ENCODE measurements at places on chromosomes 2 and 18.

DNA sequence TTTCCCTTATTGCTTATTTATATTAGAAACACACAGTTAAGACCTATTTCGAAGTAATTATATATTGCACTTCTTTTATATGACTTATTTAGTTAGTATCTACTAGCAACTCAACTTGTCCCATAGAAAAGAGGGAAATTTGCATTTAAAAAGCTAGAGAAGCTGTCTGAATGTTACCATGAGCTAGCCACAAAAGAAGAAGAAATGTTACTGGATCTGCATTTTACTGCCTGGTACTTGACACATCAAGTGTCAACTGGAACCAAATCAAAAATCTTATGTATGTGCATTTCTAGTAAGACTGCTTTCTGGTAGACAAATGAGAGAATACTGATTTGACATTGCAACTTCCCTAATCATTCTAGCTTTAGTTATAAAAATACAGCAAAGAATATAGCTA, 424.6 kb upstream of the VRK2 start:
- no peak for ATAC-seq

DNA sequence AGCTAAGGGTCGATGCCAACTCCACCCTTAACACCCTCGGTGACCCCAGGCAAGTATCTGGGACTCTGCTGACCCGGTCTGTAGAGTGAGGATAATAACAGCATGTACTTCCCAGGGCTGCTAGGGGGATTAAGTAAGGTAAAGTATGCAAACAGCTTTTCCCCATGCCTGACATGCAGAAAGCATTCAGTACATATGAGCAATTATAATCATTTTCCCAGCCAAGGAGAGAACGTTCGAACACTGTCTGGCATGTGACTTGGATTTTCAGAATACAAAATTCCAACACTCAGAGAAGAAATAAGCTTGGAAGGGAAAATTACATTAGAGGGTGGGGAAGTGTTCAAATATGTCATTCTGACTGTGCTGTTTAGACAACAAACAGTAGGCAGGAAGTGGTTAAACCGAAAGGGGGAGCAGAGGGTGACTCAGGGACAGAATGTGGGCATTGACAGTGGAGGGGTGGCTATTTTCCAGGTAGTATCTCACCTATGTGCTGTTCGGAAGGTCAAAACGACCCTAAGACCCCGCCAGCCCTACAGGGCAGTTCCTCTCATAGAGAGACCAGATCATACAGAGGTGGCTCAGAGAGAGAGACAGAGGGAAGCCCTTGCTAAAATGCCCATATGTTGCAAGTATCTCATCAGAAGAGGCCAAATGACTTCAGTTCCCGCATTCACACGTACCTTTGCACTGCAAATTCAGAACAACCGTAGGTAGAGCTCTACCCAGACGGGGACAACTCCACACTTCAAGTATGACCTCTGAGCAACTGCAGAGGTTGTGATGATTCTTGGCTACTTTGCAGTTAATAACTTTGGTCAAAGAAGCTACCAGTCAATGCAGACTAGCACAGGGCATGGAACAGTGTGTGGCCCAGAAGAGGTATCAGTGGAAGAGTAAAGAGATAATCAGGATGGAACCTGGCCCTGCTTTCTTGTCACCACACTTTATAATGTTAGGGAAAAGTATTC, 14.8 kb downstream of the ASPRV1 start:
- peak; percentile 90 for ATAC-seq

- ATAC-seq, result no peak
These were observed 238.8 kb downstream of the ZNF407 start for GRCh38 chr18:74836296-74837139.

- no peak for ATAC-seq
These were observed 9.3 kb upstream of the LRRC30 start for GRCh38 chr18:7221424-7222155.

DNA sequence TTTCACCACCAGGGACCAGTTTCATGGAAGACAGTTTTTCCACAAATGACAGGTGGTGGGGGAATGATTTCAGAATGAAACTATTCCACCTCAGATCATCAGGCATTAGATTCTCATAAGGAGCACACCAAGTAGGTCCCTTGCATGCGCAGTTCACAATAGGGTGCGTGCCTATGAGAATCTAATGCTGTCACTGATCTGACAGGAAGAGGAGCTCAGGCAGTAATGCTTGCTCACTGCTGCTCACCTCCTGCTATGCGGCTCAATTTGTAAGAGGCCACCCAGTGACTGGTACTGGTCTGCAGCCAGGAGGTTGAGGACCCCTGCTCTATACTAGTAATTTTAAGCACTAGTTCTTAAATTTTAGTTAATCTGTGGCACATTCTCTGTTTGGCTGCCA, 107.8 kb downstream of the IKZF2 start:
- peak; percentile 17 for ATAC-seq

GRCh38 chr2:240449764-240450531, 14.5 kb downstream of the GPC1 start:
- no peak for ATAC-seq

DNA sequence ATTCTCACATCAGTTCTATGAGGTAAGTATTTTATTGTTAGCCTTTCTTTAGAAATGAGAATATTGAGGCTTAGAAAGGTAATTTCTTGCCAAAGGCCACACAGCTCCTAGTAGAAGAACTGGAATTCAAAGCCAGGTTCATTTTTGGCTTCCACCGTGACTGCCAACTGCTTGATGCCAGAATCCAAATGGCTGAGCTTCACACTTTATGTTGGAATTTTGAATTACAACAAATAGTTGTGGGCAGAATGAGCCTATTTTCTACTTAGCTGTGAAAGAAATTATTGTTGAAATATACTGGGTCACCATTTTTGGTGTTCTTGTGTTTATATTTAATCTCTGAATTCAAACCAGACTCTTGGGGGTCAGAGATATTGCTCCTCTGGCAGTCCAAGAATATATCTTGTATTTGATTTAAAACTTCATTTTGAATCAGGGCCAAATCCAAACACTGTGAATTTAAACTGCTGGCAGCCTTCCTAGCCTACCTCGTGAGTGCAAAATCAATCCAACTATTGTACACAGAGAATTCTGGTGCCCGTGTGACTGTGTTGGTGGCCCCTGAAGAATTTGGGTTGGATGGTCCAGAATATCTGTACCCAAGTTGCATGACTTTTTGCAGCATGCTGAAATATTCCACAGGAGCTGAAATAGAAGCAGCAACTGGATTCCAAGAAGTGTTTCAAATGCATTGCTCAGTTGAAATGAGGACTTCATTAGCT, 35.6 kb upstream of the LPIN1 start:
- no peak for ATAC-seq

- ATAC-seq, result no peak
These were observed 995.6 kb upstream of the FANCL start for GRCh38 chr2:59236723-59237122.

DNA sequence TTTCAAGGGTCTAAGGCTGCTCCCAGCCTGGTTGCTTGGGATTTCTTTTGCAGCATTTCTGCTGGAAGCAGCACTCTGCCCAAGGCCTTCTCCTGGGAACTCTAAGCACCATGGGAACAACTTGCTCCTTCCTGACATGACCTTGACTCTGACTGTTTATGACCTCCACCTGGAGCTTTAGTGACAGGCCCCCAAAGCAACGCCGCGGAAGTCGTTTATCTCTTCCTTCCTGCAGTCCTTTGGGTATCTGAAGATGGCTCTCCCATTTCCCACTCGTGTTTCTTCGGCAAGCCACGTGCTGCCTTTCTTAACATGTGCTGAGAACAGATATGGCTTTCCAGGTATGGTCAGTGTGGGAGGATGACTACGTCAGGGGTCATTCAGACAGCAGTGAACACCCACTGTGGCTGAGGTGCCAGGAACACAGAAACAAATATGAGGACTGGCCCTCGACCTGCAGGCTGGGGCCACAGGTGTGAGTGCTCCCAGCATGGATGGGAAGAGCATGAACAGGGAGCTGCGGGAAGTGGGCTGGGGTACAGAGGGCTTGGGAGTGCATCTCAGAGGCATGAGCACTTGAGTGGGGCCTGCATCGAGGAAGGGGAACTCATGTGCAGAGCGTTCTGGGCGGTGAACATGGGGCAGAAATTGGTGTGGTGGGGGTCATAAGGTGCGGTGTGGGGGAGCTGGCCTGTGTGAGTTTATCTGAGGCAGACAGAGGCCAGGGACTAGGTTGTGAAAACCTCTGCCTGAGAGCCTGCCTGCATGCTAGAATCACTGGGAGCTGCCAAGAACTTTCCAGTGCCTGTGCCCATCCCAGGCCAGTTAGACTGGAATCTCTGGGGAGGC, 140.5 kb downstream of the TSN start:
- ATAC-seq, result no peak

GRCh38 chr2:156982615-156983014, 274.9 kb upstream of the GALNT5 start:
- ATAC-seq, result no peak

- no peak for ATAC-seq
These were observed 19.1 kb downstream of the SULT1C4 start for GRCh38 chr2:108396845-108397244.

GRCh38 chr2:212537726-212538304, 787 bp downstream of the ERBB4 start:
- no peak for ATAC-seq

GRCh38 chr2:217573571-217573970, 429.2 kb downstream of the TNS1 start:
- no peak for ATAC-seq

GRCh38 chr2:196504788-196505187, 134.7 kb upstream of the CCDC150 start:
- ATAC-seq, result no peak

DNA sequence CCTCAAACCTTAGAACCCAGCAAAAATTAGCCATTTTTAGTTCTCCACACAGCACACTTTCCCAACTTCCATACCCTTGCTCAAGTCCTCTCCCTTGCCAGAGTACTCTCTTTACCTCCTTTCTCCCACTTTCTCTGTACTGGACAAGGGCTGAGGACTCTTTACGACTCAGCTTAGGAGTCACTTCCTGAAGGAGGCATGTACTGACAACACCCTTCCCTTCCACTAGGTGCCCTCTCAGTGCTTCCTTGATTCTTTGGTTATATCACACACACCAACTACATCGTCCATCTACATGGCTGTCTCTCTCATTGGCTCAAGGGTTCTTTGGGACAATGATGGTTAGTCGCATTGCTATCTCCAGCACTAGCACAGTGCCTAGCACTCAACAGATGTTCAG, 5.2 kb upstream of the C18orf63 start:
- no peak for ATAC-seq

GRCh38 chr2:18829251-18829902, 240.0 kb upstream of the NT5C1B start:
- ATAC-seq, result no peak

- no peak for ATAC-seq
These were observed 22.9 kb downstream of the EPAS1 start for GRCh38 chr2:46320141-46320567.

DNA sequence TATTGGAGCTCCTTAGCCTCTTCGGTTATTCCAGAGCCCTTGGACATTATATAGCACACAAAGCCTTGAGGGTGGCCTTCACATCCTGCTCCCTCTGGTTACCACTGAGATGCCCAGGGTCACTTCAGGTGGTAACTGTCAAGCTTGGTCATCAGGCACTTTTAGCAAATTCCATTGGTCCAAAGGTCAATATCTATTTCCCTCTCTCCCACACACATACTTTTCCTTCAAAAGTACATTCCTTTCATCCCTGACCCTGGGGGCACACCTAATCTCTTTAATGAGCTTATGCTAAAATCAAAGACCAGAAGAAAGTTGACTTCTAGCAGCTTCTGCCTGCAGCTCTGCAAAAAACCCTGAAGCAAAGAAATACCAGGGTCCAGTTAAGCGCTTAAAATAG, 172.0 kb upstream of the NRP2 start:
- no peak for ATAC-seq

DNA sequence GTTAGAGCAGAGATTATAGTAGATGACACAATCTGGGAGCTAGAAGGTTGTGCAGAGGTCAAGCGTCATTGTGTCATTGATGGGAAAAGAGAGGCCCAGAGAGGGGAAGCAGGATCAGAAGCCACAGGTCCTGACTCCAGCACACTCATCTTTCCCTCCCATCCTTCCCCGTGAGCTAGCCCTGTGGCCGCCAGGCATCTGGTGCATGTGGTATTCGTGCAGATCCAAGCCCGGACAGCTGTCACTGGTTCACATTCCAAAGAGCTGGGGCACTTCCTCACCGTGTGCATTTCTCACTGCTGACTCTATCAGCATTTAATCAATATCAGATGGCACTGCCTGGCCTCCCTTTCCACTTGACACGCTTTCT, 94.1 kb upstream of the THOC1 start:
- ATAC-seq, result no peak

GRCh38 chr2:230774348-230774951, 61.8 kb downstream of the CAB39 start:
- peak; percentile 35 for ATAC-seq
